ENCODE measurements at places on chromosomes 5 and 9.

GRCh38 chr9:135948968-135949367 is 12.2 kb downstream of the UBAC1 start:
- no peak for DNase-seq

DNA sequence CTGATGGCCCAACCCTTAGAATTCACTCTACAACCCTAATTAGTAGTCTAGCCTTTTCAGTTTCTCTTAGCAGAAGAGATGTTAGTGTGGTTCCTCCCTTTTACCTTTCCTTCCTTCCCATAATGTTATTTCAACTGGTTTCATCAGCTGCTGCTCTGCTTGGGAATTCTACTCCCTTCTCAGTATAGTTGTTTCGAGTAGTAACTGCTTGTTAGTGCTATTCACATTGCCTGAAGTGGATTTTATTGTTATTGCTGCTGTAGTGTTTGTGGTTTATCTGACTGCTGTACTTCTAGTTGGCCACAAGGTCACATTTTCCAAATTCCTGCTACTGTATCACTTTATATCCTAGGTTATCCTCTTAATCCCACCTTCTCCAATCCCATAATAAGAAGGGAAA is 29.7 kb downstream of the SMIM15 start:
- DNase-seq, result no peak

DNA sequence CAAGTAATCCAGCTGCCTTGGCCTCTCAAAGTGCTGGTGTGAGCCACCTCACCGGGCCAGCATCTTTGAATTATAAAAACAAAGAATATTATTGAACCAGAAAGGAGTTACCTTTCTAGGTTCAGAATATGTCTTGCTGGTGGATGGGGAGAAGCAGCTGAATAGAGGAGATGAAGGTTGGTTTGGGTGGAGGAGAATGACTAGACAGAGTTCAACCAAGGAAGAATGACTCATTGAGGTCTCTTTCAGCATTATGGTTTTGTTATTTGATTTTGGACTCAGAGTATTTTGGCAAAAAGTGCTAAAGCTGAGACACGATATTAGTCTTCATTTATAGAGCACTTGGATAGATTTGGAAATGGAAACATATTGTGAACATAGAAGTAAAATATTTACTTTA is 75.2 kb upstream of the MPDZ start:
- no peak for DNase-seq

DNA sequence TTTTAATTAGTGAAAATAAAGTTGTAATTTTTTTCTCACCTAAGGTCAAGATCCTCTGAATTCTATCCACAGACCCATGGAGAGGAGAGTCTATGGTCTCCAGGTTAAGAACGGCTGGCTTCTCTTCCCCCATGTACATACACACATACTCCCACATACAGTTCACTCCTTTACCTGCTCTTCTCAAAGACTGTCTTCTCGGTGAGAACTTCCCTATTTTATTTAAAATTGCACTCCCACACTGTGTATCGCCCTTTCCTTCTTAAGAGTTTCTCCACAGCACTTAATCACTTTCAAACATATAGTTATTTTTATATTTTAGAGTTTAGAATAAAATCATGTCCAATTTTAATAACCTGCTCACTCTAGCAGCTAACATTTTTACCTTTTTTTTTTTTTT is 3.6 kb upstream of the JADE2 start:
- no peak for DNase-seq

DNA sequence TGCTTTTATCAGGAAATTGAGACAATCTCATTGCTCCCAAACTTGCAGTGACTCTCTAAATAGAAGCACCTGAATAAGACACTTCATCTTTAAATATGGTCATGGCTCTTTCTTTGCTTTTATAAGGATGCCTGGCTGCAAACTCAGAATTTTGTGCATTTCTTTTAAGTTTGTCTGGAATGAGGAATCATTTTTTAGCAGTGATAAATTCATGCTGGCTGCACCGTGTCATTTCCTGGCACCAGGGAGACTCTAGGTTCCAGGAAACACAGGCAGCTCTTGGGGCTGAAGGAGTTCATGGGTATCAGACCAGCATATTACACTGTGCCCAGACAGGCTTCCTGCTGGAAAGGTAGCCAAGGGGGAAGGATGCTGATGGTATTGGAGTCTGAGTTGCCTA is 109.9 kb downstream of the NUDT12 start:
- DNase-seq, result no peak

GRCh38 chr9:15268782-15269181 is 38.2 kb downstream of the TTC39B start:
- no peak for DNase-seq

DNA sequence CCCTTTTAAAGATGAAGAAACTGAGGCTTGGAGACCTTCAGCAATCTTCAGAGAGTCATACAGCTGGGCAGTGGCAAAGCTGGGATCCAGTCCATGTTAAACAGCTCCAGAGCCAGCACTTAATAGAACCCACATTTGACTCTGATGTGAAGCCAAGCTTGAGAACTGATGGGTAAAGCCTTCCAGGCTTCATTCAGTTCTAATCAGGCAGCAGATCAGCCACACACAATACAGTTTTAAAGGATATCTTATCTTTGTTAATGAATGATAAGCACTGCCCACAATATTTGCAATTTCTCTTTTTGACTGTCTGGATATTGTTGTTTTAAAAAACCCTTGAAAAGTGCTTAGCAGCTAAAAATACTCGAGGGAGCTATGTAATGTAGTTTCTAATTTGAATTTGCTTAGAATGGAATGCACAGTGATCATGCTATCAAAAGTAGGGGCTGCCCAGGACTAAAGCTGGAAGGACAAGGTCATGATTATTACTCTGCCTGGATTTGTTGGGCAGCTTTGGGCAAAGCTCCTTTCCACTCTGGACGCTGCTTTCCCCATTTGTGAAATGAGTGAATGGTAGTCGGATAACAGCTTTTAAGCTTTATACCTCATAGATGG is 31.3 kb upstream of the HTR4 start:
- no peak for DNase-seq

GRCh38 chr5:30197662-30198061 is 995.8 kb upstream of the CDH6 start:
- no peak for DNase-seq

- no peak for DNase-seq
Observed at GRCh38 chr5:148808864-148809642, 17.4 kb upstream of the ADRB2 start.

DNA sequence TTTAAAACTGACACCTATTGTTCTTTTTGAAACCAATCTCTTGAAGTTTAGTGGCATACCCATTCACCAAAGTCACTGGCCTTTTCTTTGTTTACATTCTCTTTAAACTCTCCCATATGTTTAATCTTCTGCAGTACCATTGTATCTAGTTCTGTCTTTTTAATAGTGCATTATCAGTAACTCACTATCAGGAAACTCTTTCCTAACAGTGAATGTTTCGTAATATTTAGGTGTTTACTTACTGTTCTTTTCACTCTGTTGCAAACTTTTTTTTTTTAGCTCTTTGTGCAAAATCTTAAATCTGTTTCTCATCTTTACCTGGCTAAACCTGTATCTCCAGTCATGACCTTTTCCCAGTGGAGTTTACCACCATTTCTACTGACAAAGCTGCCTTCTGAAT is 17.2 kb downstream of the SMAD5 start:
- DNase-seq, result no peak

- DNase-seq, result no peak
Observed at GRCh38 chr5:87845734-87846133, 422.9 kb downstream of the TMEM161B start.

- DNase-seq, result no peak
Observed at GRCh38 chr9:11577522-11577921, 964.7 kb upstream of the PTPRD start.

DNA sequence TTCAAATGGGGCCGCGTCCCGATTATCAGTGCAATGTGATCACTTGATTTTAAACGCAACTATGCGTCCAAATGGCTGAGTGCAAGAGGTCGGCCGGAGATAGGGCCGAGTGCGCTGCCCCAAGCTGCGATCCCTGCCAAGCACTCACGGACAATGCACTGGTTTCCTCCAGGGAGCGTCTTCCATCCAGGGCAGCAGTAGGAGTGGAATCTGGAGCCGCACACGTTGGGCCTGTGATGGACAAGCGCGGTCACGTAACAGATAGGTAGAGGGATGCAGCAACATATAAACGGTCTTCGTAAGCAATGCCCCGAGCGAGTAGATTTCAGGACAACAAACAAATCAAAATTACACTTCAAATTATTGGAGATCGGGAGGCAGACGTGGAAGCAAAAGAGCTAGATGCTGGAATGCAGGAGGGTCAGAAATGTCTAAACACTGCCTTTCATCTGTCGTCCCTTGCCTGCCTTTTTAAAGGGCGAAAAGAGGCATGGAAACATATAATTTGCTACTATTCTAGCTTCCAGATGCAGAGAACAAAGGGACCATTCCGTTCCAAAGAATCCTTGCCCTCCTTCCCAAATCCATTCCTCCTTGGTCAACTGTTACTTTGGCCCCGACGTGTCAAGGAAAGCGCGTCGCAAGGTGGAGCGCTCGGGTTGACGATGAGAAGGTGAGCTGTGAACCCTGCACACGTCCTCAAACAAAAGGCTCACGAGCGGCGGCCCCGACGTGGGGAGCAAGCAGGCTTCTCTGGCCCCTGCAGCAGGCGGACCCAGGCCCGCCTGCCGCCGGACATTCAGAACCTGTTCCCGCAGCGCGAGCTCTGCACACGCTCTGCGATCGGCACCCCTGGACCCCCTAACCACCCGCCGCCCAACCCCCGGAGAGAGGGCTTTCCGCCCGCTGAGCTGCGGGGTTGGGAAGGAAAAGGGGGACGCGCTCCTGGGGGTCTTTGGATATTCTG is 1.5 kb downstream of the FBN2 start:
- no peak for DNase-seq

GRCh38 chr5:86439593-86440110 is 178.1 kb upstream of the COX7C start:
- DNase-seq, result no peak

- DNase-seq, result no peak
Observed at GRCh38 chr5:148934895-148935400, 108.5 kb downstream of the ADRB2 start.

DNA sequence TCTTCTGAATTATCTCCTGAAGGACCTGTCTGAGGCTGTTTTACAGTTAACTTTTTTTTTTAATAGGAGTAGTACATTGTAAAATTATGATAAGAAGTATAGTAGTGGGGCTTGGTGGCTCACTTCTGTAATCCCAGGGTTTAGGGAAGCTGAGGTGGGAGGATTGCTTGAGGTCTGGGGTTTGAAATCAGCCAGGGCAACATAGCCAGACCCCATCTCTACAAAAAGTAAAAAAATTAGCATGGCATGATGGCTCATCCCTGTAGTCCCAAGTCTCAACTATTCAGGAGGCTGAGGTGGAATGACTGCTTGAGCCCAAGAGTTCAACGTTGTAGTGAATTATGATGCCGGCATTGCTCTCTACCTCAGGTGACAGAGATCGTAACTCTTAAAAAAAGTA is 7.0 kb downstream of the IPO11 start:
- DNase-seq, result no peak

- no peak for DNase-seq
Observed at GRCh38 chr9:76658510-76659231, 105.6 kb upstream of the PCA3 start.

GRCh38 chr9:27109621-27110020 is 596 bp downstream of the TEK start:
- no peak for DNase-seq

DNA sequence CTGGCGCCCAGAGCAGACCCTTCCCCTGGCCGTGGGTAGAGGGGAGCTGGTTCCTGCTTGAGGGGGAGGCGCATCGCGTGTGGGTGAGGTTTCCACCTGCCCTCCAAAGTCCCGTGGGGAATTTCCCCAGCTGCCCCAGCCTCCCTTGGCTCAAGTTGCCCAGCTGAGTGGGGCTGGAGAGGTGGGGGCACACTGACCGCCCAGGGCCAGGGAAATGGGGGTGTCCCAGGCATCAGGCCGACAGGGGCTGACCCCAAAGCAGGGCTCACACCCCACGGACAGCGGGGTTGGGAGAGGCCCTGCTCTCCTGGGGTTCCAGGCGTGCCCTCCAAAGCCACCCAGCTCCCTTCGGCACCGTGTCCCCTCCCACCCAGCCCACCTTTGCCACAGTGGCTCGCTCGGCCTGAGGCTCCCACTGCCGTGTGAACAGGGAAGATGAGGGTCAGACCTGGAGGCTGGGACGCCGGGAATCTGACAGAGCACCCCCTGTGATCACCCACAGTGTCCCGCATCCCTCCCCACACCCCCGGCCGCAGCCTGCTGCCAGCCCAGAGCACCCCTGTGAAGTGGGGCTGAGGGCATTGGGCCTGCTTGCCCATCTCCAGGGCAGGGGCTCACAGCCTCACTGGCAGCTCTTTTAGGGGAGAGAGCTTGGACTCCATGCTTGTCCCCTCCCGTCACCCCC is 933 bp upstream of the EGFL7 start:
- DNase-seq, result no peak

DNA sequence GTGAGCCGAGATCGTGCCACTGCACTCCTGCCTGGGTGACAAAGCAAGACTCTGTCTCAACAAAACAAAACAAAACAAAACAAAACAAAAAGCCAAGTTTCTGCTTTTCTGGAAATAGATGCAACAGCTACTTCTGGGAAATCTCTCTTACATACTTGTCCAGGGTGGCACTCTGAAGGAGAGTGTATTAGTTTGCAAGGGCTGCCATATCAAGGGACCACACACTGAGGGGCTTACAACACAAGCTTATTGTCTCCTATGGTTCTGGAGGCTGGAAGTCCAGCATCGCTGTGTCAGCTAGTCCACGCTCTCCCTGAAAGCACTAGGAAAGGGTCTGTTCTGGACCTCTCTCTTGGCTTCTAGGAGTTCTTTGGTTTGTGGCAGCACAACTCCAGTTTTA is 277.9 kb upstream of the WWC1 start:
- no peak for DNase-seq

DNA sequence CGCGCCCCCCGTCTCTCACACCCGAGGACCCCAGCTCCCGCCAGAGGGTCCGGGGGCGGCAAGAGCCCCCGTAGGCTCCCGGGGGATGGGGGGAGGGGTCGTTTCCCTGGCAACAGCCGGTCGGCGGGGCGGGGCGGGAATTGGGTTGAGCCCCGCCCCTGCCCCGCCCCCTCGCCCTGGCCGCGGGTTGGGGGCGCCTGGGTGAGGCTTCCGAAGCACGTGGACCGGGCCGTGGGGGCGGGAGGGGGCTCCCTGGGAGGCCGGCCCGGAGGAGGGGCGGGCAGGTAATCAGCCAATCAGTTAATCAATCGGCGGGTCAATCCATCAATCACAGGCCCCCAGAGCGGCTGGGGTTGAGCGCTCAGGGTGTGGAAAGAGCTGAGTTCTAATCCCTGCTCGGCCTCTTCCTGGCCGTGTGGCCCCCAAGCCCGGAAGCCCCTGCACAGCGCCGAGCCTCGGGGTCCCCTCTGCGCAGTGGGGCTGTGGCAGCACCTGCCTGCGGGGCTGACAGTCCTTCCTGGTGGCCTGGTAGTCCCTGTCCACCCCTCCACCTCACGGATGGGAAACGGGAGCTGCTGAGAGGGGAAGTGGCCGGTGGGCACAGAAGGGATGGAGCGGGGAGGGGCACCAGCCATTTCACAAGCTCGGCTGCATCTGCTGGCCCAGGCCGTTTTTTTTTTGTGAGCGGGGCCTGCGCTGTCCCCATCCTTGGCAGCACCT is 174.2 kb upstream of the IER5L start:
- DNase-seq, result no peak

DNA sequence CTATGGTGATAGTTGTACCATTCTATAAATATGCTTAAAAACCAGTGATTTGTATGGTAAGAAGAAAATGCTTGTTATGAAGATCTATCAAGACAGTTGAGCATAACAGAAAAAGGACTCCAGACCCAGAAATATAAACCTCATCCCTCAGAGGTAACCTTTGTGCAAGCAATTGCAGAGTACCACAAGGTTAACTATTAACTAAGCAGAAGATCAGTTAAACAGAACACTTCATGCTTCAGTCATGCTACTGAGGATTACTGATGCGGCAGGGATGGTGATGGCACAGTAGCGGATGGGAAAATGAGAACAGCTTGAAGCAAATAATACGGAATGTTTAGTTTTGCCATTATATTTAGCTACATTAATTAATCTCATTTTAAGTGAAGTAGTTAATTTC is 45.5 kb downstream of the IARS1 start:
- DNase-seq, result no peak

All from coronary artery (tissue), 2 donors.